ENCODE measurements at places on chromosomes 2 and 18.

DNA sequence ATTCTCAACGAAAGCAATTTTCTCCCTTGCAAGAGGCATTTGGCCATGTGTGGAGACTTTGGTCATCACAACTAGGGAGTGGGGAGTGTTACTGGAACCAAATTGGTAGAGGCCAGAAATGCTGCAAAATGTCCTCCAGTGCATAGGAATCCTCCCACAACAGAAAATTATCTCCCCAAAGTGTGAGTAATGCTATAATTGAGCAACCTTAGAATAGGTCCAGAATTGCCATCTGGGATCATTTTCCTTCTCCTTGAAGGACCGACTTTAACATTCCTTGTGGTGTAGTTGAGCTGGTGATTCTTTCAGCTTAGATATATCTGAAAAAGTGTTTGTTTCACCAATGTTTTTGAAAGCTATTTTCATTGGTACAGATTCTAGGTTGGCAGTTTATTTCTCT lies 111.2 kb upstream of the SMIM21 start:
- no peak for DNase-seq

GRCh38 chr18:9413576-9413975 lies 61.7 kb upstream of the RALBP1 start:
- DNase-seq = no peak

GRCh38 chr18:58456625-58457024 lies 172.3 kb downstream of the ALPK2 start:
- no peak for DNase-seq

- DNase-seq = no peak
Measured at GRCh38 chr2:165192729-165193128, 11.1 kb downstream of the SCN3A start.

- no peak for DNase-seq
Measured at GRCh38 chr18:10444314-10445006, 10.0 kb upstream of the APCDD1 start.

GRCh38 chr2:74778381-74779264 lies 55.3 kb upstream of the HK2 start:
- no peak for DNase-seq

GRCh38 chr2:241064008-241064801 lies 37.9 kb downstream of the MTERF4 start:
- DNase-seq = peak; percentile 57

DNA sequence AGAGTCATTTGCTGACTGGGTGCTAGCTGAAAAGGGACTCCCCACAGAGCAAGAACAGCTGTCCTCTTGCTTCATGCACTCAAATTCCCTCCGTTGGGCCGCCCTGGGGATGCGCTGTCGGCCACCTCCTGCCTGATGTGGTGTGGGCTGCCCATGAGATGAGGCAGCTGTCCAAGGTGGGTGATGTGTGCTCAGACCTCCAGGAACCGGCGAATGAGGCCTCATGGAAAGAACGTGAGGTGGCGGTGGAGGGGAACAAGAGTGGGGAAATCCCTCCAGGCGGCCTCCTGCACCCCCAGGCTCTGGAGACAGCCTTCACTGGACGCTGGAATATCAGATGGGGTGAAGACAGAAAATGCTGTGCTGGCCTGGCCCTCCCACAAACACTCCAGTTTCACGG lies 79.8 kb downstream of the LONRF2 start:
- DNase-seq = no peak

DNA sequence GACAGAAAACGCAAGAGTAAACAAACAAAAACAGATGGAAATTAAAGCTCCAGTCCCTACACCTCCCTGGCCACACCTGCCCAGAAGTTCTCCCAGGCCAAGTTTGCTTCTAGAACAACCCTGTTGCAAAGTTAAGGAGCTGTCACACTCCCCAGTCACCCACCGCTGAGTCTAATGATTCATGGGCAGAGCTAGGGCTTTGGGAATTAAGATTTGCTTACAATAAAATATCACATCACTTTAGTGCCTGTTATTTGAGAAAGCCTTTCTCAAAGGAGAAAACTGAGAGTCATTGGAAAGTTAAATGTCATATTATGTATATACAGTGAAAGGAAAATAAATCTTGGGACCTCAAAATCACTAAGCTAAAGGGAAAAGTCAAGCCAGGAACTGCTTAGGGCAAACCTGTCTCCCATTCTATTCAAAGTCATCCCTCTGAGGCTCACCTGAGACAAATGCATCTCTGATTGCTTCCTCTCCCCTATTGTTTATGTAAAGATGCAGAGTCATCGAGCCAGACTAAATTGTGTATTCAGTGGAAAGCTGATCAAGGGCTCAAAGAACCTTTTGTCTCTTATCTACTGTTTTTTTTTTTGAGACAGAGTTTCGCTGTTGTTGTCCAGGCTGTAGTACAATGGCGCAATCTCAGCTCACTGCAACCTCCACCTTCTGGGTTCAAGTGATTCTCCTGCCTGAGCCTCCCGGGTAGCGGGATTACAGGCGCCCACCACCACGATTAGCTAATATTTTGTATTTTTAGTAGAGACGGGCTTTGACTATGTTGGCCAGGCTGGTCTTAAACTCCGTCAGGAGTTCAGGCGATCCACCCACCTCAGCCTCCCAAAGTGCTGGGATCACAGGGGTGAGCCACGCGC lies 2.8 kb downstream of the CRYGB start:
- no peak for DNase-seq

GRCh38 chr2:64404743-64405142 lies 49.2 kb upstream of the LGALSL start:
- DNase-seq = no peak

DNA sequence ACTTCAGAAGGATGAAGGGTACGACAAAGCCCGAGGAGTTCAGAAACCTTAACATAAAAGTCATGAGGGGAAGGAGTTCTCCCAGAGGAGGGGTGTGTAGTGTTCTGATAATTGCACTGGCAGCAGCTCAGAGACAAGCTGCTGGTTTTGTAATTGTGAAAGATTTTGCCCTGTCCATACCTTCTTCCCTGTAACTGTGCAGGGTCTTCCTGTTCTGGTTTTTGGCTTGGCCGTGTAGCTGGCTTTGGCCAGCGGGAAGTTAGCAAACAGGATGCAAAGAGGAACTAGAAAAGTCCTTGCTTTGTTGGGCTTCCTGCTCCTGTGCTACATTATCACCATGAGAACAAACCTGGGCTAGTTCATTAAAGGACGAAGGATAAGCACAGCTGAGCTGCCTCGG lies 160.8 kb downstream of the LPIN1 start:
- DNase-seq = no peak

- DNase-seq = no peak
Measured at GRCh38 chr2:60175290-60175689, 378.2 kb downstream of the BCL11A start.

- DNase-seq = no peak
Measured at GRCh38 chr2:124832521-124832920, 807.4 kb downstream of the CNTNAP5 start.

GRCh38 chr2:42858140-42859005 lies 66.0 kb upstream of the HAAO start:
- DNase-seq = no peak

DNA sequence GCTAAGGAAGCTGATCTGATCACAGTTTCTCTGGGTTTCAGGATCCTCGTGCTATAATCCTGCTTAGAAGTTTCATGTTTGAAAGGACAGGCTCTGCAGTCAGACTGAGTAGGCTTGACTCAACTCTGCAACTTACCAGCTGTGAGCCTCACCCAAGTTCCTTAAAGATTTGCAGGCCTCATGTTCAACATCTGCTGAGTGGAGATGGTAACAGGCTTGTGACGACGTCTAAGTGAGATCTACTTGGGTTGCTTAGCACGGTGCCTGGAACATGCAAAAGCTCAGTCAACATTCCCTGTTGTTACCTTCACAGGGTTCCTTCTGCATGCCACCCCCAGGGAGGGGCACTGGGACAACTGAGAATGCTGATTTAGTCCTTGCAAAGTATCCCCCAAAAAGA lies 164.2 kb downstream of the C1D start:
- DNase-seq = no peak
